Hematopoietic multipotent progenitor cell (in vitro differentiated cells): ENCODE measurements at places on chromosomes 11 and 22.

- no peak for DNase-seq
Observed at GRCh38 chr11:41175304-41175972, 284.0 kb downstream of the LRRC4C start.

GRCh38 chr11:27237643-27238042 lies 125.4 kb downstream of the CCDC34 start:
- no peak for DNase-seq

- DNase-seq: peak; percentile 35
Observed at GRCh38 chr11:22957786-22958185, 97.5 kb upstream of the CCDC179 start.

- DNase-seq: no peak
Observed at GRCh38 chr11:17774232-17775034, 39.9 kb downstream of the KCNC1 start.

DNA sequence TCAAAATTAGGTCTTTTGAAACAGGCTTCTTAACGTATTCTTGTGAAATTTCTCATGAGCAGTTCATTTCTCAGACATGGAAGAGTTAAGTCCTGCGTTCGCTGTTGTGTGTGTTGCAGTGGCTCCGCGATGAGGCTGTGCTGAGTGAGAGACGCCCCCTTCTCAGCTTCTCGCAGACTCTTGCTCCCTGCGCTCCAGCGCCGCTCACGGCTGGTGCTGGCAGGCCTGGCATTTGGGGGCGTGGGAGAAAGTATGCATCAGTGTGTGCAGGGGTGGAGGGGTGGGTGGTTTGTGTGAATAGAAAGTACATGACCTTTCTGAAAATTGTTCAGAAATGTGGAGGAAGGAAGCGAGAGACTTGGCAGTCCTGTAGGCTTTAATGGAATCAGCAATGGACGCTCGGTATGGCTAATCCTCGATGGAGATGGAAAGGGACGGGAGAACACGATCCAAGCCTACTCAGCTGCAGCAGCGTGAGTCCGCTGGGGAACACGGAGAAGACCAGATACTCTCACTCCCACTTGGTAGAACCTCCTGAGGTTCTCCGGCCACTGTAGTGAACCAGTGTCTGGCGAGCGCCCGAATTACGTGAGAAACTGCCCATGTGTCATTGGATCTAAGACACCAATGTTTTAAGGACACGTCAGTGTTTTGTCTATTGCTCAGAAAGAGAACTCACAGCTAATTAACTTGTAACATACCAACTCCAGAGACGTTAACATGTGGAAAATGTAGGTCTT lies 5.9 kb downstream of the TAB1 start:
- no peak for DNase-seq

GRCh38 chr11:111046291-111046690 lies 199.2 kb upstream of the POU2AF2 start:
- no peak for DNase-seq
